Stimulated activated CD4-positive, alpha-beta T cell treated with anti-CD3 and anti-CD28 coated beads, Interleukin-1b, Interleukin-23, amount 100 ng/mL, for 1 hour (primary cell): ENCODE measurements at places on chromosomes 12 and 14.

DNA sequence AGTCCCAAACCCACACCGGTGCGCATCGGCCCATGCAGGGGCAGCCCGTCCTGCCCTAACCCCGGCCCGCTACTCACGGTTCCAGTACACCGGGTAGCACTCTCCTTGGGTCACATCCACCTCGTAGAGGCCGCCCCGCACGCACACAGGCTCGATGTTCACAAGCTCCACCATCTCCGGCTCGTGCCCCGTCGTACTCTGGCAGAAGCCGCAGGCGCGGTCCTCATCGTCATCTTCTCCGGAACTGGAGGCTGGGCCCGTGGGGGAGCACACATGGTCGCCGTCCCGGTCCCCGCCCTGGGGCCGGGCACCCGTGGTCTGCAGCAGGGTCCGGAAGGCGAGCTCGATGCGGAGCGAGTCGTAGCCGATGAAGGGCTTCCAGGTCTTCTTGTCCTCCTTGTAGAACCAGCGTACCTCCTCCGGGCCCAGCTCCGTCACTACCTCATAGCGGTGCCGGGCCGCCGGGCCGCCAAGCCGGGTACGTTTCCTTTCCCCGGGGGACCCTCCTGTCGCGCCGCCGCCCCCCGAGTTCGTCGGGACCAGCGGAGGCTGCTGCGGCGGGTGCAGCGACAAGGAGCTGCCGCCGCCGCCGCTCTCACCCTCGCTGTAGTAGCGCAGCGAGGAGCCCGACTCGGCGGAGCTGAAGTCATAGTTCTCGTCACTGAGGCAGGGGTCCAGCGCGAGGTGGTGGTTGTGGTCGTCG lies 788 bp downstream of the DDHD1 start:
- peak; percentile 37 for DNase-seq

- DNase-seq: no peak
Observed at GRCh38 chr12:41521872-41522379, 333.8 kb downstream of the PDZRN4 start.

DNA sequence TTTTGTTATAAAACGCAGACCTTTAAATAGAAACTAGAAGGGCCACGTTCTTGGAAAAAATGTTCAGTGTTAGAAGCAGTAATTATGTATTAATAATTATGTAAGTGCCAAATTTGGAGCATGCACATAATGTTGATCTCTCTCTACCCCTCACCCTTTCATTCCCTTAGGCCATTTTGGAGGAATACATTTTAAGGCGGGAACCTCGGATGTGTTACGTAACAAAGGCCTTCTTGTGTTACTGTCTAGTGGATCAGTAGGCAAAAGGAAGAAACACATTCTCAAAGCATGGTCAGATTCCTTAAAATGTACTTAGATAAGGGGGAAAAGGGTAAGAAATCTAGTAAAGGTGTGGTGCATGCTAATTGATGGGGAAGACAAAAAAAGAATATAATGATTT lies 52.7 kb downstream of the RASSF3 start:
- no peak for DNase-seq

DNA sequence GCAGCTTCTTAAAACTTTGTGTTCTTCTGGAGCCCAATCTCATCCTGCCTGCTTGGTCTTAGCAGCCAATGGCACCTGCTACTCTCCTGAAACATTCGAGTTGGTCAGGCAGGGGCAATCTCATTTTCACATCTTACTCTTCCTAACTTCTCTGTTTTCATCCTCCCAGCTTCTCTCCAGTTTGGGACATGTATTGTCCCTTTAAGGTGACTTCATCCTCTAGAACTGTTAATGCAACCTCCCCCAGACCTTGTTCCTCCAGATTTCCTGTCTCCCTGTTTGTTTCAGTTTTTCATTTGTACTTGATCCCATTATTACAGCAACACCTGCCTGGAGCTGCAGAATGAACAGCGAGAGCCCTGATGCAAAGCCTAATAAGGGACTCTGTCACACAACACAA lies 31.3 kb downstream of the SERPINA11 start:
- no peak for DNase-seq

GRCh38 chr14:79464468-79464867 lies 746.8 kb downstream of the DIO2 start:
- DNase-seq: no peak

DNA sequence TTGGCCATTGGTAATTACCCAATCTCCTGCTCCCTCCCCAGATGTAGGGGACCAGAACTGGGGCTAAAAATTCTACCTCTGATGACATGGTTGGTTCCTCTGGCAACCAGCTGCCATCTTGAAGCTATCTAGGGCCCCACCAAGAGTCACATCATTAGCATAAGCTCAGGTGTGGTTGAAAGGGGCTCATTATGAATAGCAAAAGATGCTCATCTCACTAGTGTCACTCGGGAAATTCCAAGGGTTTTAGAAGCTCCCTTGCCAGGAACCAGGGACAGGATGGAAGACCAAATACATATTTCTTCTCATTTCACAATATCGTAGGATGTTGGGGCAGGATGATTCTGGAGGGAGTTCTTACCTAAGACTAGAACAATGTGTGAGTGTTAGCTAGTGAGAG lies 38.6 kb downstream of the EID3 start:
- DNase-seq: no peak

- no peak for DNase-seq
Observed at GRCh38 chr12:87363497-87364084, 665.6 kb downstream of the C12orf50 start.

DNA sequence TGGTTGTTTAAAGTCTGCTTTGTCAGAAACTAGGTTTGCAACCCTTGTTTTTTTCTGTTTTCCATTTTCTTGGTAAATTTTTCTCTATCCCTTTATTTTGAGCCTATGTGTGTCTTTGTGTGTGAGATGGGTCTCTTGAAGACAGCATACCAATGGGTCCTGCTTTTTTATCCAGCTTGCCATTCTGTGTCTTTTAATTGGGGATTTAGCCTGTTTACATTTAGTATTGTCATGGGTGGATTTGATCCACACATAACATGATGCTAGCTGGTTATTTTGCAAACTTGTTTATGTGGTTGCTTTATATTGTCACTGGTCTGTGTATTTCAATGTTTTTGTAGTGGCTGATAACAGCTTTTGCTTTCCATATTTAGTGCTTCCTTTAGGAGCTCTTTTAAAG lies 17.2 kb upstream of the ART4 start:
- DNase-seq: no peak

DNA sequence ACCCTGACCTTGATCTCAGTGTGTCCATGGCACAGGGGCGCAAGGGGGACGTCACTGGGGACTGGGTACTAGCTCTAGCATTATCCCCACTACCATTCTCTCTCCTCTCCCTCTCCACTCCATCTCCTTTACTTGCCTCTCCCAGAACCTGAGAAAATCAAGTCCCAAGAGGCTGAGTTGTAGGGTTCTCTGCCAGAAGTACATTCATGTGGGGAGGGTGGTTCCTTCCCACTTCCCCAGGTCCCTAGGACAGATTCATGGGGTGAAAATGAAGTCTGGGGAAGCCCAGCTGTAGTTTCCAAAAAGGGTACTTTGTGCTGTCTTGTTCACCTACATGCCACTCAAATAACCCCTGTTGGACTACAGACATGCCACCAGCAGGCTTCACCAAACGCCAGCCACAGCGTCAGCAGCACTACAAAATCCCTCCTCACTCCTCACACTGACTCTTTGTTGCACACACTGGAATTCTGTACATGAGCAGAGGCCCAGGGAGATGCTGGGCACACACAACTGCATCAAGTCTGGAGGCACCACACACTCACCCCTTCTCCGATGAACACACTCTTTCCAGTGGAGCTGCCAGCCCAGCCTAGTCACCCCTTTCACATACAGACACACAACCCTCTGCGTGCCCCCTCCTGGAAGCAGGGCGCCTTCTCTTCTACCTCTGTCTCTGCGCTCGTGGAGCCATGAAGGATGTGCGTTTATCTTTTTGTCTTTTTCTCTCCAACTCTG lies 6.9 kb downstream of the RARG start:
- DNase-seq: no peak

- no peak for DNase-seq
Observed at GRCh38 chr14:91252871-91253794, 8.6 kb upstream of the GPR68 start.

- DNase-seq: no peak
Observed at GRCh38 chr12:47052274-47052673, 27.1 kb upstream of the PCED1B start.

DNA sequence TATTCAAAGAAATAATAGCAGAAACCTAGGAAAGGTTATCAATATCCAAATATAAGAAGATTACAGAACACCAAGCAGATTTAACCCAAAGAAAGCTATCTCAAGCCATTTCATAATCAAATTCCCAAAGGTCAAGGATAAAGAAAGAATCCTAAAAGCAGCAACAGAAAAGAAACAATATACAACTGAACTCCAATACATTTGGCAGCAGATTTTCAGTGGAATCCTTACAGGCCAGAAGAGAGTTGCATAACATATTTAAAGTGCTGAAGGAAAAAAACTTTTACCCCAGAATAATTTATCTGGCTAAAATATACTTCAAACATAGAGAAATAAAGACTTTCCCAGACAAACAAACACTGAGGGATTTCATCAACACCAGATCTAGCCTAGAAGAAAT lies 54.3 kb downstream of the DENND5B start:
- DNase-seq: no peak

DNA sequence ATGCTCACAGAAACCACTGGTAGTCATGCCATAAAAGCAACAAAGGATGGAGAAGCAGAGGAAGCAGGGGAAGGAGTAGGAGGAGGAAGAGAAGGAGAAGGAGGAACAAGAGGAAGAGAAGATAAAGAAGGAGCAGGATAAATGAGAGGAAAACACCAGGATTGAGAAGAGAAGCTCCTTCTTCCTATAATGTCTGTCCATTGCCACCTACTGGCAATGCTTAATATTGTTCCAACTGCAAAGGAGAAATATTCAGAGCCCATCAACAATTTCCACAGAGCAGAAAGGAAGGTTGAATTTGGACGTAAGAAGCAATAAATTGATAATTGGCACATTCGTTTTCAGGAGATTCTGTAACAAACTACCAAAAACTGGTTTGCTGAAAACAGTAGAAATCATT lies 898.4 kb downstream of the SLC16A7 start:
- DNase-seq: no peak

DNA sequence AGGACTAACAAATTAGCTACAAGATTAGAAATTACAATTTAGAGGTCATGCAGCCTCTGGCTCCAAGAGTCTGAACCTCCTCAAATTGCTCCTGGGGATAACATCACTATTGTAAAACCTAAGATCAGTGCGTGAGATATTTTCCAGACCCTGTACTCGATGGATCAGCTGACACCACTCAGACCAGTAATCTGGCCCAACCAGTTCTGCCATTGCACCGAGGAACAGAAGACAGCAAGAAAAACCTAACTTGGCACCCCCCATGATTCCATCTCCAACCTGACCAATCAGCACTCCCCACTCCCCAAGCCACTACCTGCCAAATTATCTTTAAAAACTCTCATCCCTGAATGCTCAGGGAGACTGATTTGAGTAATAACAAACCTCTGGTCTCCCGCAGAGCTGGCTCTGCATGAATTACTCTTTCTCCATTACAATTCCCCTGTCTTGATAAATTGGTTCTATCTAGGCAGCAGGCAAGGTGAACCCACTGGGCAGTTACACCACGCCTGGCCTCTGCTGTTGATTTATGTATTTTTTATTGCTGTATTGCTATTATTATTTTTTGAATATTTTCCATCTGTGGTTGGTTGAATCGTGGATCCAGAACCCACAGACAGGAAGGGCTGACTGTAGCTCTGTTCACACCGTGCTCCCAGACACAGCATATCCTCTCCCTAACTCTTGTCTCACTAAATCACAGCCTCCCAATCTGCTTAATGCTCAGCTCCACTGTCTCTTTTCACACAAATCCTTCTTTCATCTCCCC lies 9.2 kb downstream of the HEBP1 start:
- DNase-seq: no peak

DNA sequence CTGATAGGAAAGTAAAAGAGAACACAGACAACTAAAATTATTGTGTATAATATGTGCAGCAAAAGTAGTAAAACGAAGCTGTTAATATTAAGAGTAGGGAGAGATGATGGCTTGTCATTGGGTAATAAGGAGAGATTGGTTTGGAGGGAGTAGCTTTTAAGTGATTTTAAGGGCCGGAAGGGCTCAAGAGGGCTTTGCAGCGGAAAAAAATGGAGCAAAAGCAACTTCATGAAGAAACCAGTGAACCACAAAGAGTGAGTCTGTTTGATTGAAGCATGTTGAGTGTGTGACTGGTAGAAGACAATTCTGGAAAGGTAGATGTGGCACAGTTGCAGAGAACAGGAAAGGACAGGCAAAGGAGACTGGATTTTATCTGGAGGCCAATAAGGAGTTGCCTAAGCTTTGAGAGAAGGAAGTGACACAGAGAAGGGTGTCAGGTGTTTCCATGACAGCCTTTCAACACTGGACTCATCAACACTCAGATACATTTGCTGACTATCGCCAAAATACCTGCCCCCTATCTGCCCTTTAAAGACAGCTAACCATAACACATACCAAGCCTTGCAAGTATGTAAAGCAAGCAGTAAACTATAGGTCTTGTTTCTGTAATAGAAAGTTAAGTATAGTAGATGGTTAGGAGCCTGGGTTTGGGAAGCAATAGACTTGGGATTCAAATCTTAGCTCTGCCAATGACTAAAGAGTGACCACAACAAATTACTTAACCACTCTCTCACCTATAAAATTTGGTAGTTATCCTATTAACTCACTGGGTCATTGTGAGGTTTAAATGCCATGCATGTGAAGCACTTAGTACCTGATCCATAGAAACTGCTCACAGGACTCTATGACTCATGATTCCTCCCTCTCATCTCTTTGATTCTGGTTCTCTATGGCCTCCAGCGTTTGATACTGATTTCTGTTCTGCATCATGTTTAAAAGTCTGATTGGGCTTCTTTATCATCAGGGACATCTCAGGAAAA lies 117.3 kb upstream of the LMNTD1 start:
- no peak for DNase-seq

DNA sequence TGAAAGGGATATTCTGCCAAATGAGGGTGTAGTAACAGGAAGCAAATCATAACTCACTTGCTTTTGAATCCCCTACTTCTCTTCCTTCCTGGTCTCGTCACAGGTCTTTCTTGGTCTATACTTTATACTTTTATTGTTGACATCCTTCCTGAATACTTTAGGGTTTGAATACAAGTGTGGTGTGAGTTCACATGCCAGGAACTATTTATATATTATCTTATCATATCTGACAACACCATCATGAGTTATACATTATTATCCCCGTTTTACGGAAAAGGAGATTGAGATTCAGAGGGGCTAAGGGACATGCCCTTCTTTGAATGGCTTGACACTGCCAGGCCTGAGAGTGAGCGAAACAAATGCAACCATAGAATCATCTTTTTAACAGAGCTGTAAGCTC lies 33.0 kb upstream of the TSPAN8 start:
- no peak for DNase-seq

DNA sequence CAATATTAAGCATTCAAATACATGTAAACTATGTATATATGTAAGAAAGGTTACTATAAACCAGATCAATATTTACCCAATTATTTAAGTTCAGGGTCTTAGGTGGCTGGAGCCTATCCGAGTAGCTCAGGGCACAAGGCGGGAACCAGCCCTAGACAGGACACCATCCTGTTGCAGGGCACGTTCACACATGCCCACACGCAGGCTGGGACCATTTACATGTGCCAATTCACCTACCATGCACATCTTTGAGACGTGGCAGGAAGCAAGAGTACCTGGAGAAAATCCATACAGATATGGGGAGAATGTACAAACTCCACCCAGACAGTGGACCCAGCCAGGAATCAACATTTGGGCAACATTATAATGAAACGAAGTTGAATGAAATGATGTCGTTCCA lies 263.0 kb upstream of the E2F7 start:
- no peak for DNase-seq

GRCh38 chr12:9127936-9128663 lies 12.4 kb upstream of the A2M start:
- DNase-seq: no peak

- DNase-seq: no peak
Observed at GRCh38 chr12:41514021-41514777, 326.1 kb downstream of the PDZRN4 start.
